Stomach (tissue), 19 donors: ENCODE measurements at places on chromosomes 4 and X.

DNA sequence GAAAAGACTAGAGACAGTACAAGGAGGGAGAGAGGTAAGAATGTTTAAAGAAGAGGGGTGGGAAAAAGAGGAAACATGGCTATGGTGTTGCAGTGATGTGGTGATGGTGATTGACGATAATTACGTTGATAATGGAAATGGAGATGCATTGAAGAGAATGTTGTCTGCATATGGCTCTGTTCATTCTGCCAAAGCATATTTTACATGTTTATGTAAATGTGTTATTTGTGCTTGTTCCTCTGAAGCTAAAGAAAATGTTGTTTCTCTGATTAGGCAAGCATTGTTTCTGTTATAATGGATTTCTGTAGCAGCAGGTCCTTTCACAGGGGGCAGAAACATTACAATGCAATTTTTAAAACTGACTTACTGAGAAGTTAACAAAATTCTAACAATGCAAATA, 958.8 kb downstream of the CCSER1 start:
- DNase-seq, result no peak

GRCh38 chr4:26787461-26788340, 72.9 kb upstream of the STIM2 start:
- DNase-seq, result peak; percentile 60

GRCh38 chr4:42594888-42595287, 62.0 kb downstream of the ATP8A1 start:
- no peak for DNase-seq

GRCh38 chr4:181909368-181909767, 333.8 kb upstream of the TENM3 start:
- no peak for DNase-seq

- DNase-seq, result no peak
These were observed 1.7 kb upstream of the METTL14 start for GRCh38 chr4:118683513-118683912.

GRCh38 chr4:189301692-189302091, 639.0 kb upstream of the FRG1 start:
- no peak for DNase-seq

DNA sequence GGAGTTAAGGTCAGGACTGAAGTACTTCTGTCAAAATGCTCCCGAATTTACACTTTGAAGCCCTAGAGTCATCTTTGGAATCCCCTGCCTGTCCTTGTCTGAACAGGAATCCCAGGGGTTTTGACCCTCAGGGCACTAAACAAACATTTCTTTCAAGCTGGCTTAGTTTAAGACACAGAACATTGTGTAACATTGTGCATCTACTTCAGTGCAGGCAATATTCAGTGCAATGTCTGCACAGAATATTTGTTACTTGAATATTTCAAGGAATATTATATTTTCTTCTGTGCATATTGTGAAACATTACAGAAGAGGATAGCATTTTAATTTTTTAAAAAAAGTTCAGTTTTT, 763.4 kb downstream of the PCDH18 start:
- DNase-seq, result no peak

DNA sequence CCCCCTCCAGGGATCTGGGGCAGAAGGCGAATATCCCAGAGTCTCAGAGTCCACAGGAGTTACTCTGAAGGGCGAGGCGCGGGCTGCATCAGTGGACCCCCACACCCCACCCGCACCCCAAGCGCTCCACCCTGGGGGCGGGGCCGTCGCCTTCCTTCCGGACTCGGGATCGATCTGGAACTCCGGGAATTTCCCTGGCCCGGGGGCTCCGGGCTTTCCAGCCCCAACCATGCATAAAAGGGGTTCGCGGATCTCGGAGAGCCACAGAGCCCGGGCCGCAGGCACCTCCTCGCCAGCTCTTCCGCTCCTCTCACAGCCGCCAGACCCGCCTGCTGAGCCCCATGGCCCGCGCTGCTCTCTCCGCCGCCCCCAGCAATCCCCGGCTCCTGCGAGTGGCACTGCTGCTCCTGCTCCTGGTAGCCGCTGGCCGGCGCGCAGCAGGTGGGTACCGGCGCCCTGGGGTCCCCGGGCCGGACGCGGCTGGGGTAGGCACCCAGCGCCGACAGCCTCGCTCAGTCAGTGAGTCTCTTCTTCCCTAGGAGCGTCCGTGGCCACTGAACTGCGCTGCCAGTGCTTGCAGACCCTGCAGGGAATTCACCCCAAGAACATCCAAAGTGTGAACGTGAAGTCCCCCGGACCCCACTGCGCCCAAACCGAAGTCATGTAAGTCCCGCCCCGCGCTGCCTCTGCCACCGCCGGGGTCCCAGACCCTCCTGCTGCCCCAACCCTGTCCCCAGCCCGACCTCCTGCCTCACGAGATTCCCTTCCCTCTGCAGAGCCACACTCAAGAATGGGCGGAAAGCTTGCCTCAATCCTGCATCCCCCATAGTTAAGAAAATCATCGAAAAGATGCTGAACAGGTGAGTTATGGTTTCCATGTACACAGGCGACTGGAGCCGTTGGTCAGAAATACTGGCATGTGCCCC, at the start of gene CXCL1:
TSS of gene CXCL1 (plus strand) at position 264 of the 926 bp plus-strand sequence. CDS start at position 342, 78 bp downstream.
- DNase-seq, result peak; percentile 74

- DNase-seq, result no peak
These were observed 173.5 kb upstream of the C1QTNF7 start for GRCh38 chr4:15254236-15254880.

- no peak for DNase-seq
These were observed 841.0 kb downstream of the FAM133A start for GRCh38 chrX:94515009-94515408.

GRCh38 chr4:56082829-56083228, 134.1 kb downstream of the CEP135 start:
- no peak for DNase-seq

DNA sequence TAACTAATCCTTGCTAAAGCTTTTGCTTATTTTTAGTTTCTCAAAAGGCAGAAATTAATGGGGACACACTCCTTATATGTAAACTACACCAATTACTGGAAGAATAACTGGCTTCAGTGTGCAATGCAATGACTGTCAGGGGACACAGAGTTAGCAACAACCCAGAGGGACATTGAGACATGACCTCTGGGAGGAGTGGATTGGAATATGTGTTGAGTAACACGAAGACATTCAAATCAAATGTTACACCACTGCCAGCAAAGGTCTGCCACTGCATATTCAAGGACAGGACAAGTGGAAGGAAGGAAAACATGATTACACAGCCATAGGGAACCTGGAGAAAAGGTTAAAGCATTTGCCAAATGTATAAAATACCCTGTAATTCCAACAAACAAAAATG, 240.1 kb upstream of the FSTL5 start:
- peak; percentile 19 for DNase-seq

DNA sequence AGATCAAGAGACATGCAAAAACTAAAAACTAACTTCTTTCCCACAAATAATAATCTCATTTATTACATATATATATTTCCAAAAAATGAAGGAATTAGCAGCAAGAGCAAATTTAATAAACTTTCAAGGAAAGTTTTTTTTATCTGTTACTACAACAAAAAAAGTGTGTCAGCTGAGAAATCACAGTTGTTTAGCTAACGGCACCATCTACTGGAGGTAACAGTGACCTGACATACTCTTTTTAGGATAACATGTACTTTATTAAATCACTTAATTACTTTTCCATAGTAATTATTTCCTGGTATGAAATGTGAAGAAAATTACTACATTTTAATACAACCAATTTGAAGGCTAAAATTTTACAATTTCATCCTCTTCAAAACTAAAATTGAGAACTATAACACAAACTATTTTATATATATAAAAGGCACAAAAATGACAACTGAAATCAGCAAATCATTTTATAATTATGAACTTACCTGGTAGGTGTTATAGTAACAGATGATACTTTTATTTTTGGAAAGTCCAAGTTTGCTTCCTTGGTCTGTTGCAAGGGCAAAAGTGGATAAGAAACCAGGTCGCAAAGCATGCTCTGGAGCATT, 9.1 kb downstream of the LAMTOR3 start:
- no peak for DNase-seq

- no peak for DNase-seq
These were observed 36.0 kb downstream of the RTL9 start for GRCh38 chrX:110394651-110395050.

DNA sequence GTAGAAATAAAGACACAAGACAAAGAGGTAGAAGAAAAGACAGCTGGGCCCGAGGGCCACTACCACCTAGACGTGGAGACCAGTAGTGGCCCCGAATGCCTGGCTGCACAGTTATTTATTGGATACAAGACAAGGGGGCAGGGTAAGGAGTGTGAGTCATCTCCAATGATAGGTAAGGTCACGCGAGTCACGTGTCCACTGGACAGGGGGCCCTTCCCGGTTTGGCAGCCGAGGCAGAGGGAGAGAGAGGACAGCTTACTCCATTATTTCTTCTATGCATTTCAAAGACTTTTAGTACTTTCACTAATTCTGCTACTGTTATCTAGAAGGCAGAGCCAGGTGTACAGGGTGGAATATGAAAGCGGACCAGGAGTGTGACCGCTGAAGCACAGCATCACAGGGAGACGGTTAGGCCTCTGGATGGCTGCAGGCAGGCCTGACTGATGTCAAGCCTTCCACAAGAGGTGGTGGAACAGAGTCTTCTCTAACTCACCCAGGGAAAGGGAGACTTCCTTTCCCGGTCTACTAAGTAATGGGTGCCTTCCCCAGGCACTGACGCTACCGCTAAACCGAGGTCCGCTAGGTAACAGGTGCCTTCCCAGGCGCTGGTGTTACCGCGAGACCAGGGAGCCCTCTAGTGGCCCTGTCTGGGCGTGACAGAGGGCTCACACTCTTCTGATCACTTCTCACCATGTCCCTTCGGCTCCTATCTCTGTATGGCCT, 44.9 kb downstream of the ZBTB49 start:
- peak; percentile 83 for DNase-seq

DNA sequence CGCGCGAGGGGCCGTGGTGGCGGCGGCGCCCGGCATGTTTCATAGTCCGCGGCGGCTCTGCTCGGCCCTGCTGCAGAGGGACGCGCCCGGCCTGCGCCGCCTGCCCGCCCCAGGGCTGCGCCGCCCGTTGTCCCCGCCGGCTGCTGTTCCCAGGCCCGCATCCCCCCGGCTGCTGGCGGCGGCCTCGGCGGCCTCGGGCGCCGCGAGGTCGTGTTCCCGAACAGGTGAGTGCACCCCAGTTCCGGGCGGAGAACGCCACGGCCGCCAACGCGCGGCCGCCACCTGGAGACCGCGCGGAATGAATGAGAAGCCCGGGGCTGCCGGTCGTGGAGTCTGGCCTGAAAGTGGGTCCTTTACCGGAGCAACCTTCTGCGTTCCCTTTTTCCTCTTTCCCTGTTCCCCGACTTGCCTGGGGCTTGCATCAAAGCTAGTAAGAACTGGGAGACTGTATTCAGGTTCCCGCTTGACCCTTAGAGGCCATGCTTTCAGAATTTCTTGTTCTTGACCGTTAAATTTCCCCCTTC, 429 bp downstream of the NOCT start:
- no peak for DNase-seq

DNA sequence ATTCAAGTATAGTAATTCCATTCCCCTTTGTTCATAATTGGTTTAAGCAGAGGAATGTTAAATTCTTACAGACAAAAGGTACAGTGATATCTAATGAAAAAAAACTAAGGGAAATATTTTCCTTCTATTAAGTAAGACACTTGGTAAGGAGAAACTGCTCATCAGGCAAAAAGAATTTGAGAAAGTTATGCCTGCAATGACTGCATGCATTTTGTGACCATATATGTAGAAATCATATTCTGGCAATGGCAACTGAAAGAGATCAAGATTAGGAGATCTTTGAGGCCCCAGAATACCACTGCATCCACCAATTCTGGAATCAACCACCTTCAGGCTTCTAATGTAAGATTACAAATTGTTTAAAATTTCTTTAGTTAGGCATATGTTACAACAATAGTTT, 364.8 kb downstream of the PCDH10 start:
- DNase-seq, result no peak

GRCh38 chr4:86895692-86896488, 3.7 kb upstream of the C4orf36 start:
- DNase-seq, result no peak

DNA sequence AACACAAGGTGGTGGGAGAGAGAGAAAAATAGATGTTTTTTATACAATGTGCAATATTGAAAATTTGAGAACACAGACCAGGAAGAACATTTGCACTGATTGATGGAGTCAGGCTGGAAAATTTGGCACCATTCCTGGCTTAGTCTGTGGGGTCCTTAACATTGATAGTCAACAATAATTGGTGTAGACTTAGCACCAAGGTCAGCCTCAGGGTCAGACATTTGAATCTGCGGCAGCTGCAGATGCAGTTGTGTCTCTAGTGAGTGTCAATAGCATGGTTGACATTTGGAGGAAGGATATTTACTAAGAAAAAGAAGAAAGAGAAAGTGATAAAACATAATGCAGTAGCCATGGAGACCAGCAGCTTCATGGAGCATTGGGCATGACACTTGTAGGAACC, 31.5 kb upstream of the GLRA3 start:
- DNase-seq, result no peak

DNA sequence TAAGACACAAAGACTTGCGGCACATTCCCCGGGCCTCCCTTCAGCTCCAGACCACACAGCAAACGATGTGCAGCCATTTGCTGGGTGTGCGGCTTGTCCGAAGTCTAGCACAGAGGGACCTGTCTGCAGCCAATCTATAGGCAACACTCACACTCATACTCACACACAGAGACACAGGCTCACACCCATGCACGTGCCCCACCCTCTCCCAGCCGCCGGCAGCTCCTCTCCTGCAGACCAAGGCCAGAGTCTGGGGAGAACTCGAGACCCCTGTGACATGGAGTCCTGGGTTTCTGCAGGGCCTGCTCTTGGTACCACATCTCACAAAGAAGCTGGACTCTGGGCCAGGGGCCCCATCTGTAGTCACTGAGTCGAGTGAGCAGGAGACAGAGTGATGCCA, 245.4 kb upstream of the PSAPL1 start:
- no peak for DNase-seq

DNA sequence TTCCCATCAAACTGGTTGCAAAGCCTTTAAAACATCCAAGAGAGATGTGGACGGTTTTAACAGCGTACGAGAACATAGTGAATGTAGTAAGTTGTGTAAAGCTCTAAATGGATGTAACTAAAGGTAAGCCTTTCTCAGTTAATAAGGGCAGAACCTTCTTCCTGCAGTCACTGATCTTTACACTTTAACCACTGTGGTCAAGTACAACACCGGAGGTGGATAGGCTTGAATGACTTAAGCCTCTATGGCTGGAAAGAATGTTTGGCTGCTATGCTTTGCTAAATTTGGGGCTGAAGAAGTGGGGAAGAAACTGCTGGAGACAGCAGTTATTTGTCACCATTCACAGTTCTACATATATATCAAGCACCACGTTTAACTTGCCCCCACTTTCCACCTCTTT, 285.1 kb upstream of the FMR1 start:
- no peak for DNase-seq

- DNase-seq, result no peak
These were observed 139.9 kb downstream of the CPXCR1 start for GRCh38 chrX:88886908-88887307.

- peak; percentile 53 for DNase-seq
These were observed 12.6 kb downstream of the ELF4 start for GRCh38 chrX:130097507-130098209.
